Ecto neural progenitor cell (in vitro differentiated cells): ENCODE measurements at places on chromosomes 6 and 20.

DNA sequence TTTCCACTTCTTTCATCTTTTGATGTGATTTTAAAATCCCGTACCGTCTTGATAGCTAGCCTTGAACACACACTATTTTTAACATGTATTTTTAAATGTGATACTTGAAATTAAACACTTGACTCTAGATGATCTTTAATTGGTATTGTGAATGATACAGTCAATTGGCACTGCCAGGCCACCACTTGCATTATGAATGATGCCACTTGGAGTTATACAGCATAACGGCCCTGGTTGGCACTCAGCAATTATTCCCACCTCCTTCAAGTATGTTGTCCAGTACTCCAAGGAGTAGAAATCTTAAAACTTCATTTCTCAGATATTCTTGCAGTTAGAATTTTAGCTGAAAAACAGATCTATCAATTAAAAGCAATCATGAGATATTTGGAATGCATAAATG, 62.9 kb downstream of the TENT5A start:
- DNase-seq, result no peak

DNA sequence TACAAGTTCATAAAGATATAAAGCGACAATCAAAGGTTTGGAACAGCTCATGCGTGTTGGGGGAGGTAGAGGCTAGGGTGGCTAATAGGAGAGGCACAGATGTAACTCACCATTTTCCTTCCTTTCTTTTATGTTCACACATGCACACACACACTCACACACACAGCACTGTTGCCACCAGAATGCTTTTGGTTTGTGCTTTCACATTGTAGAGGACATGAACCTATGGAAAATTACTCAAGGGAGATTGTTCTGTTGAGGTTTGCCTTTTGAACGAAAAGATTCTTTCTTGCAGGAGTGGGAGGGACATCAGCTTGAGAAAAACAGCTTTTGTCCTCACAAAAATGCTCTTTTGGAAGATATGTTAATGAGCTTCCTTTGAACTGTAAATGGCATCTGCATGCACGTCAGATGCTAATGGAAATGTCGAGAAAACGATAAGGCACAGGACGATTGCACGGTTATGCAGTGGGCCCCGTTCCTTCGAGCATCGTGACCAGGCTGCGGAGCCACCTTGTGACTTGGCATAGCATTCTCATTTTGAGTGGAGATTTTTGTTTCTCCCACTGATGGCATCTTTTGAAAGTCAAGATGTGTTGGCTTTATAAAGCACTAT, 724.1 kb downstream of the KIF16B start:
- DNase-seq, result no peak

DNA sequence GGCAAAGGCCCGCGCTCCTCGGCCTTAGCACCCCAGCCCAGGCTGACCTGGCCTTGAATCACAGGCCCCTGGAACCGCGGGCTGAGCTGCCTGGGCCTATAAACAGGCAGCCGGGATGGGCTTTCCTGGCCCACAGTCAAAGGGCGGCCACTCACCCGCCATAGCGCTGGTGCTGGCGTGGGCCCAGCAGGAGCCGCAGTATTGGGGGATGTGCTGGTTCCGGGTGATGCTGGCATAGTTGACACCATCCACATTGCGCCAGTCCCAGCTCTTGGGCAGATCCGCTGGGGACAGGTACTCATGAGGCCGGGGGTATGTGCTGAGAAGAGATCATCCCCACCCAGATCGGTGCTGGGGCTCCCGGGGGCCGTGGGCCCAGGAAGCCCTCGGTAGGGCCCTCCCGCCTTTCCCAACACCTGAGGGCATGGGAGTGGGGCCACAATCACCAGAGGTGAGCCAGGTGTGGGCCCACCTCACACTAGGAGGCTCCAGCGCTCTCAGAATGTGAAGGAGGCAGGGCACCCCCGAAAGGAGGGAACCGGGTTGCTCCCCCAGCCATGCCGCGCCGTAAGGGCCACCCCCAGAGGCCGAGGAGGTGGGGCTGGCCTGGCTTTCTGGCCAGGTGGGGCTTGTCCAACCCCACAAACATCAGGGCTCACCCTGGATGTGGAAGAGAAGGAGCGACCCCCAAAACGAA, 739 bp downstream of the CTSZ start:
- DNase-seq, result no peak

DNA sequence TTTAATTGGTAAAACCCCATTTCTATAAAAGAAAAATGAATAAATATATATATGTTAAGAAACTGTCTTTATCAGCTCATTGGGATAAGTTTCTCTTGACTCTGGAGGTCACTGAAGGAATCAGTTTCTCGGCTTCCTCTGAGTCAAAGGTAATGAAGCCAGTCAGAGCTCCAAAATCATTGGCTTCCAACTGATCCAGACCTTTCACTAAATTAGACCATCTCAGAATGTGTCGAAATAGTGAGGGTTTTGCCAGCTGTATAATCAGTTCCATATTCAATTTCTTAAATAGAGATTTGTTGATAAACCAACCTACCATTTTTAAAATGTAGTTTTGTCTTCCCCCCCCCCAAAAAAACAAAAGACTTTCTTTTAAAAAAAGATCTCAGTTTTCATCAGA, 60.5 kb upstream of the SRSF6 start:
- DNase-seq, result no peak

- no peak for DNase-seq
Measured at GRCh38 chr6:108851756-108852155, 3.5 kb downstream of the ARMC2 start.

GRCh38 chr6:16681260-16681873, 79.9 kb downstream of the ATXN1 start:
- DNase-seq, result no peak

DNA sequence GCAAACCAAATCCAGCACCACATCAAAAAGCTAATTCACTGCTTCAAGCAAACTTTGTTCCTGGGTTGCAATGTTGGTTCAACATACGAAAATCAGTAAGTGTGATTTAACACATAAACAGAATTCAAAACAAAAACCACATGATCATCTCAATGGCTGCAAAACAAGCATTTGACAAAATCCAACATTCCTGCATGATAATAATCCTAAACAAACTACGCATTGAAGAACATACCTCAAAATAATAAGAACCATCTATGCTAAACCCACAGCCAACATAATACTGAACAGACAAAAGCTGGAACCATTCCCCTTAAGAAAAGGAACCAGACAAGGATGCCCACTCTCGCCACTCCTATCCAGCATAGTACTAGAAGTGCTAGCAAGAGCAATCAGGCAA, 49.9 kb downstream of the RNGTT start:
- no peak for DNase-seq

GRCh38 chr6:45946887-45947286, 68.8 kb downstream of the CLIC5 start:
- DNase-seq, result no peak

DNA sequence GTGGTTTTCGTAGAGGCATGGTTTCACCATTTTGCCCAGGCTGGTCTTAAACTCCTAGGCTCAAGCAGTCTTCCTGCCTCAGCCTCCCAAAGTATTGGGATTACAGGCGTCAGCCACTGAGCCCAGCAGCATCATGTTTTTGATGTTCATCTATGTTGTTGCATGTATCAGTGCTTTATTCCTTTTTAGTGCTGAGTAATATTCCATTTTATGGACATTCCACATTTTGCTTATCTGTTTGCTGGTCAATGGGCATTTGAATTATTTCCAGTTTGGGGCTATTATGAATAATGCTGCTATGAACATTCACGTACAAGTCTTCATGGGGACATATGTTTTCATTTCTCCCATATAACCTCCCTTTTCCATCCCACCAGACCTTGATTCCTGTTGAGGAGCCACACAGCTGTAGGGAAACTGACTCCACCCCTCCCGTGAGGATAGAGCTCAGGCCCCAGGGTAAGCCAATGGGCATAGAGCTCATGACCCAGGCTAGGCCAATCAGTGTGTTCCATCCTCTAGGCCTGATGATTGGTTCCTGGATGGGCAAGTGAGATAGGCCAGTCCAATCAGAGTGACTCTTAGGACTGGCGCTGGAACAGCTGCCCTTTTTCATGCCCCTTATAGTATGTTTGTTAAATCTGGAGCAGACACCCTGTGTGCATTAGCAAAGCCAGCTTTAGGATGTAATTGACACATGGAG, 49.5 kb downstream of the DLGAP4 start:
- no peak for DNase-seq

DNA sequence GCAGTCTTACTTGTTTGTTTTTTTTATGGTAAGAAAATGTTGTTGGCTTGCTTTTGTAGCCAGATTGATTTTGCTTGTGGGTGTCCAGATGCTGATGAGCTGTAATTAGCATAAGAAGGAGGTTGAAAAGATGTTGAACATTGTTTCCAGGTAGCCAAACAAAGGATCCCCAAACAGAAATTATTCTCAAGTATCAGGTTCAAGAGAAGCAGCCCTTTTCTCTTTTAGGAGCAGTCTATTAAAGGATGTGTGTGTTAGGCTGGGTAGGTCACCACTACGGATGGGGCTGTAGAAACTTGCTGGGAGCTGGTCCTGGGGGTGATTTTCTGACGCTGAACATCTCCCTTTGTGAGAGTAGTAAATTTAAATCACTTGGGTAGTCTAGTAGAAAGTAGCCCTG, 86.9 kb upstream of the VSTM2L start:
- DNase-seq, result no peak

GRCh38 chr6:39610221-39610620, 115.0 kb downstream of the KIF6 start:
- DNase-seq, result no peak

GRCh38 chr20:2867081-2867864, 6.0 kb upstream of the PTPRA start:
- DNase-seq, result no peak

GRCh38 chr6:22600059-22600458, 30.7 kb downstream of the HDGFL1 start:
- DNase-seq, result no peak

DNA sequence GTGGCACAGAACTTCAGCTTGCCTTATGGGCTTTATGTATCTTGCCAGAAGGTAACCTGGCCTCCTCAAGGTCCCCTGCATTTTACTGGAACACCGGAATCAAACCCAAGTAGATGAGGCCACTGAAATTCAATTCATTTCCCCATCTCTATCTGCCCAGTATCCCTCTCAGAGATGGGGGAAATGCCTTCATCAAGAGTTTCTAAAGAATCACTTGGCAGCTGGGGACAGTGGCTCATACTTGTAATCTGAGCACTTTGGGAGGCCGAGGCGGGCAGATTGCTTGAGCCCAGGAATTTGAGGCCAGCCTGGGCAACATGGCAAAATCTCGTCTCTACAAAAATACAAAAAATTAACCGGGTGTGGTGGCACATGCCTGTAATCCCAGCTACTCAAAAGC, 12.9 kb downstream of the MDGA1 start:
- DNase-seq, result no peak

DNA sequence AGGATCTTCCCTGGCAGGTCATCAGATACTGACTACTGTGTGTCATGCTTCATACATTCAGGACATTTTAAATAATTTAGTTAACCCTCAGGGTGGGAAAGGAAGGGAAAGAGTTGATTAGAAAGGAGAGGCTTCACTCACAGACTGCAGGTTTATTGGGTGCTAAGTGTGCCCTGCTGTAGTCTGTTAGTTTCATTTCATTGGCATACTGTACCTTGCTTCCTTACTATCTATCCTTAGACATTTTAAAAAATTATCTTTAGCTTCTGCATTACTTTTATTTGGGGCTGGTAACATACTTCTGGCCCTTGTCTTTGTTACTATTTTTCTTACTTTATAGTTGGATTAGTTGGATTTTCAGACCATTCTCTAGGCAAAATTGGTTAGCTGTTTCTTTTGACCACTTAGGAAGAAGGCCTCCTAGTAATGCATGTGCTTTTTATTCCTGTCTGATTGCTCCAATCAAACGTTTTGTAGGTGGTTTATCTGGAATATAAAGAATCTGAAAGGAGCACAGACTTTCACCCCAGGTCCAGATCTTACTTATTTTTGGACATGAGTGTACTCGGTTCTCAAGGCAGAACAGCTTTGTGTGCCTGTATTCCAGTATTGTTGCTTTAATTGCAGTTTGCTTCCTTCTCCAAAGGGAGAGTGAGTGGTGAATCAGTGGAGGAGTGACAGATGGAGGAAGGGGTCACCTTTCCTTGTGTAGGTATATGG, 82.7 kb upstream of the PRDM1 start:
- DNase-seq, result no peak

GRCh38 chr20:52847731-52848359, 124.3 kb upstream of the TSHZ2 start:
- DNase-seq, result no peak

GRCh38 chr20:19143890-19144289, 68.6 kb upstream of the SLC24A3 start:
- DNase-seq, result no peak

- no peak for DNase-seq
Measured at GRCh38 chr20:14384416-14385175, 47.2 kb upstream of the FLRT3 start.

- peak; percentile 26 for DNase-seq
Measured at GRCh38 chr20:1816384-1817381, 78.5 kb upstream of the SIRPA start.

DNA sequence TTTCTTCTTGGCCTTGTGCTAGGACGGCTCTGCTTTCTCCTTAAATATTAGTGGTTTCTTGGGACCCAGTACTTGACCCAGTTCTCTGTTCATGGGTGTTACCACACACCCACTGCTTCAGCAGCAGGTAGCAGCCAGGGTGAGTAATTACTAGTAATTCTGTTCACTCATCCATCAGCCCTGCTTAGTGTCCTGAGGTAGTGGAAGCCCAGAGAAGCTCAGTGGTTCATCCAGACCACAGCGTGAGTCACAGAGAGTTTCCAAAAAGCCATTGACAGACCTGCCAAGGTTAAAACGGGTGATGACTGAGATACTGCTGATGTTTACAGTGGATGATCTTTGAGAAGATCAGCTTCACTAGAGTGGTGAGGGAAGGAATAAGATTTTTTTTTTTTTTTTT, 51.7 kb upstream of the HINT3 start:
- no peak for DNase-seq

DNA sequence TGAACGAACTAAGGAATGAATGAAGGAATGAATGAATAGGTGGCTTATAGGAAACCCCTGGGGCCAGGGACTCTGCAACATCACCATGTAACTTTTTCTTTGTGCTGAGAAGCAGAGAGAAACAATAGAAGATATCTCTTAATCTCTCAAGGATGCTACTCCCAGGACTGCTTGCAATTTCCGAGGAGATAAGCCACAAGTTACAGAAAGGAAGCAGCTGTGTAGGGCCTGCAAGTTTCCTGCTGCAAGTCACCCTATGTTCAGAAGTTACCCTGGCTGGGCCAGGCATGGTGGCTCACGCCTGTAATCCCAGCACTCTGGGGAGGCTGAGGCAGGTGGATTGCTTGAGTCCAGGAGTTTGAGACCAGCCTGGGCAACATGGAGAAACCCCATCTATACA, 7.3 kb upstream of the MAVS start:
- DNase-seq, result no peak

DNA sequence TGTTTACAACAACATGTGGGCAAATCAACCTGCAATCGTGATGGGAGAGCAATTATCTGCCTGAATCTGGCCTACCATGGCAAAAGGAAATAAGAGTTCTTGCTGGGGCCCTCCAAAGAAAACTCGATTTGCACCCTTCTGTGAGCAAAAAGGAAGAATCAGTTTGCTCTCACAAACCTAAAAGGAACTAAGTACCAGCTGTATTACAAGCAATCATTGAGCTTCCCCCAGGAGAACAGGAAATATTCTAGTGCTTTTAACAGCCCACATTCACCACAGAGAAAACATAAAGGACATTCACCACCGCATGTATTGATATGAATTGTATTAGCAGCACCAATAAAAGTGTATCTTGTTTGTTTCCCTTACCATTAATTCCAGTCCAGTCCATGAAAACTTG, 75.0 kb downstream of the MBOAT1 start:
- no peak for DNase-seq
